A172 (cell line): ENCODE measurements at places on chromosomes 11 and 22. TPM values are rescaled to one million over a fixed set of nuclear protein-coding genes. Genes with fewer than 3 reads are reported as not detected.

RSF1 gene
- 29.2 and 55.5 TPM in 2 replicates for total RNA-seq

MFNG gene
- 0.86 and 0.95 TPM in 2 replicates for total RNA-seq

OR5A1 gene
- total RNA-seq = not detected in 2 replicates

FDXACB1 gene
- 1.5 and 3.4 TPM in 2 replicates for total RNA-seq

DRICH1 gene
- total RNA-seq = not detected in 2 replicates

APLNR gene
- total RNA-seq = 0.03 TPM in 1 of 2 replicates, not detected in the other

ISX gene
- total RNA-seq = not detected in 2 replicates

KCTD14 gene
- 0.09 TPM in 1 of 2 replicates, not detected in the other for total RNA-seq

GRCh38 chr11:10657308-10658271, 36.0 kb downstream of the IRAG1 start:
- DNase-seq = peak; percentile 73

GRCh38 chr11:95239871-95240649, 9.1 kb upstream of the SESN3 start:
- no peak for DNase-seq

GRCh38 chr11:67301951-67302516, 1.3 kb upstream of the SSH3 start:
- peak; percentile 48 for DNase-seq

DNA sequence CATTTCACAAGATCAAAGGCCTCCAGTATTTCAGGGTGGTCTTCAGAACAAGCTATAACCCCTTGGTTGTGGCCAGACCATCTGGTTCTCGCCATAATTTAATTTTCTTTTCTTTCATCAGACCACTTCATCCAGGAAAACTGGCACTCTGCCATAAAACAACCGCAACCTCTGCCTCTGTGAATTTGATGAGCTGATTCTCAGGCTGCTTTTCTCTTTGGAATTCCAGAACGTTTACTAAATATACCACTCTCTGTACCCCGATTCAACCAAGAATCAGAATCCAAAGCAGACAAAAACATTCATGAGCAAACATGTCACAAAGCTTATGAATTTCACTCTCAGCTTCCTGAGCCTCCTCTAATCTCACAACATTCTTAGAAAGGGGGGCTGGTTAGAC, 331.8 kb upstream of the SYN3 start:
- DNase-seq = no peak

- DNase-seq = no peak
Observed at GRCh38 chr22:47279746-47280145, 517.3 kb downstream of the TBC1D22A start.

- DNase-seq = peak; percentile 11
Observed at GRCh38 chr11:26331911-26332571, at the start of gene ANO3. ANO3 (plus strand) TSS chr11:26332130; CDS start chr11:26332276, 146 bp downstream.

DNA sequence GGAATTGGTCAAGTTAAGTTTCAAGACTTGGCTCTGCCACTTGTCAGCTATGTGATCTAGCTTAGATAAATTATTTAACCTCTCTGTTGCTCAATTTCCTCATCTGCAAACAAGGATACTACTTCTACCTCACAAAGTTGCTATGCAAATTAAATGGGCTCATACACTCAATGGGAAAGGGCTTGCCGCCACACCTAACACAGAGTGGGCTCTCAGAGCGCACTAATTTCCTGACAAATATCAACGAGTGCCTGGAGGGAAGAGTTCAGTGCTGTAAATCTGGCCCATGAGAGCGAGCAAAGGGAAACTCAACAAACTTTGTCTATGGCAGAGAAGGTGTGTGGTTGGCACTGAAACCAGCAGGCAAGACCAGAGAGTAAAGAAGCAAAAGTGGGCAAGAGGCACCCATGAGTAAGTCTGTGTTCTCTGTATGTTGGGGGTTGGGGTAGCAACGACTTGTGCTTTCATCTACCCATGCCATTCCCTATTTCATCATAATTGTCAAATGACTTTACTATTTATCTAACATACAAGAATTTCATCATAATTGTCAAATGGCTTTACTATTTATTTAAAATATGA, 60.7 kb upstream of the PHF21A start:
- DNase-seq = no peak

DNA sequence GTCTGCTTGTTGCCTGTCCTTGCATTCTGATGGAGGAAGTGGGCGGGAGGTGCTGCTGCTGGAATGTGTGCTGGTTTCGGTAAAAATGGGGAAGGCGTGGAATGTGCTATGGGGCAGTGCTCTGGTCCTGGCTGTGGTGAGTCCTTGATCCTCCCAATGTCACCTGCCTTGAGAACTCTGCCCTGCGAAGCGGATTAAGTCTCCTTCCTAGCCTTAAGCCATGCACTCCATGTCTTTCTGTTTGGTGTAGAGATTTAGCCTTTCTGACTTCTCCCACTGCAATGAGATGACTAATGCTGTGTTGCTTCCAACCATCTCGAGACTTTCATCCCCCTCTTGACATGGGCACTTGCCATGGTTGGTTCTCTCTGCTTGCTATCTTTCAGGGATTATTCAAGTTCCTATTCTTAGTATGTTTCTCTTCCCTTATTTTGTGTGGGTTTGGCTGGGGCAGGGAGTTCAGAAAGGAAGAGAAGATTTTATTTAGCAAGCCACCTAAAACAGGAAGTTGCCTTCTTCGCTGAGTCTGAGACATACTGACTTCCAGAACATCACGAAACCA, 687.9 kb downstream of the NTM start:
- peak; percentile 74 for DNase-seq

DNA sequence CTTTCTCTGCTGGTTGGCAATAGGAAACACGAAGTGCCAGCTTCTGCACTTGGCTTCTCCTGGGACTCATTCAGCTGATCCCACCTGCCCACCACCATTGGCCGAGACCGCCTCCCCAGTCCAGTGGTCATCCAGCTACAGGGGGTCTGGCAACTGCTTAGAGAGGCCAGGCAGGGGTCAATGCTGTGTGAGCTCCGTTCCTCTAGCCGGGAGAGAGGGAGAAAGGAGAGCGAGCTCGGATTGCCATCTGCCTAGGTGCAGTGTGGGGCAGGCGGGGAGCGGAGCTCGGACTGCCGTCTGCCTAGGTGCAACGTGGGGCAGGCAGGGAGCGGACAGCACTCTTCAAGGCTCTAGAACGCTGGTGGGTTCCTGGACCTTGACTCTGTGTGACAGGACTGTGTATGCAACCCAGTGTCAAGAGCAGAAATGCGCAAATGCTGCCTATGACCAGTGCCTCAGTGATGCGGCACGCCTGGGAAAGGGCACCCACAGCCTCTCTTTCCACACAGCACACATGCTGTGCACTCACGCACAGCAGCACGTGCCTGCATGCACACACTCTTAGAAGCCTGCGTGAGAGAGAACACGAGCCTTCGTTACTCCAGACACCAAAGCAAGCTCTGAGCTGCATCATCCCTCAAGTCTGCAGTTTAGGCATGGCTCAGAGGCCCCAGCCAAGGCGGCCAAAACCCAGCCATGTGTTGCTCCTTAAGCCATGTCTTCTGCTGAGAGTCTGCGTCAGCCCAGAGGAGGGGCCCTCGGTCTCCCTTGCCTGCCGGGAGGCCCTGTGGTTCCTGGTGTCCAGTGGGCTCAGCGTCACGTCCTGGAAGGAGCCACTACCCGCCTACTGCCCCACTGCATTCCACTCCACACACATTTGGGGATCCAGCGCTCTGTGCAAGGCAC, 26.8 kb upstream of the JAM3 start:
- DNase-seq = no peak

DNA sequence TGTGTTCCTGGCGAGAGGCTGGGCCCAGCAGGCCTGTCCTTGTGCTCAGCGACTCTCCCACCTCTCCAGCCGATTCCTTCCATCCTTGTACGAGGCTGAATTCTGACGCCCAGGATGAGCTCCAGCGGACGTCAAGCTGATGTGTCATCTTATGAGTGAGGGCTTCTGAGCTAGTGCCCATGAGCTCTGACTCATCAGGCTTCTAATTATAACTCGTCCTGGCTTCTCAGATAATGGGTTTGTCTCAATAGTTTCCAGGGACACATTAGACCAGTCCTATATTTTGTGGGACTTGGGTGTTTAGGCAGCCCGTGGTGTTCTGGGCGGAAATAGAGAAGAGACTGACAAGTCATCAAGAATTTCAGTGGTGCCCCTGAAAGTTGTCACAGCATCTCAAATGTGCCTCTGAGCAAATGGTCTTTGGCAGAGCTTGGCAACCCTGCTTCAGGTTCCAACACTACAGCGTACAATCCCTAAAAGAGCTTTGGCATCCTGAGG, 108.2 kb upstream of the CD44 start:
- DNase-seq = peak; percentile 99

DNA sequence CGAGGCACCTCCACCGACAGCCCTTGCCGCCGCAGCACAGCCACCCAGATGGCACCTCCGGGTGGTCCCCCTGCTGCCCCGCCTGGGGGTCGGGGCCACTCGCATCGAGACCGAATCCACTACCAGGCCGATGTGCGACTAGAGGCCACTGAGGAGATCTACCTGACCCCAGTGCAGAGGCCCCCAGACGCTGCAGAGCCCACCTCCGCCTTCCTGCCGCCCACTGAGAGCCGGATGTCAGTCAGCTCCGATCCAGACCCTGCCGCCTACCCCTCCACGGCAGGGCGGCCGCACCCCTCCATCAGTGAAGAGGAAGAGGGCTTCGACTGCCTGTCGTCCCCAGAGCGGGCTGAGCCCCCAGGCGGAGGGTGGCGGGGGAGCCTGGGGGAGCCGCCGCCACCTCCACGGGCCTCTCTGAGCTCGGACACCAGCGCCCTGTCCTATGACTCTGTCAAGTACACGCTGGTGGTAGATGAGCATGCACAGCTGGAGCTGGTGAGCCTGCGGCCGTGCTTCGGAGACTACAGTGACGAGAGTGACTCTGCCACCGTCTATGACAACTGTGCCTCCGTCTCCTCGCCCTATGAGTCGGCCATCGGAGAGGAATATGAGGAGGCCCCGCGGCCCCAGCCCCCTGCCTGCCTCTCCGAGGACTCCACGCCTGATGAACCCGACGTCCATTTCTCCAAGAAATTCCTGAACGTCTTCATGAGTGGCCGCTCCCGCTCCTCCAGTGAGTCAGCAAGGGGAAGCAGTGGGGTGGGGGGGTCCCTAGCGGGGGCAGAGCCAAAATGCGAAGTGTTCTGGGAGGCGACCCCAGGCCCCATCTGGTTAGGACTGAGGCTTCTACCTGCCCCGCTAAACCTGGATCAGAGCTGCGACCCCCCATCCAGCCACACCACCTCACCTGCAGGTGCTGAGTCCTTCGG, 4.4 kb downstream of the FREY1 start:
- DNase-seq = no peak
